Activated naive CD4-positive, alpha-beta T cell treated with anti-CD3 and anti-CD28 coated beads for 36 hours (primary cell): ENCODE measurements at places on chromosomes 2 and 18. TPM values are rescaled to one million over a fixed set of nuclear protein-coding genes. Genes with fewer than 3 reads are reported as not detected.

Gene PROKR1
- not detected for total RNA-seq

Gene CNDP2
- total RNA-seq, result 101 TPM

Gene DOK6
- total RNA-seq, result not detected

Gene MBOAT2
- total RNA-seq, result 4.1 TPM

Gene FAM110C
- not detected for total RNA-seq

Gene LYPD6
- total RNA-seq, result not detected

Gene KCMF1
- total RNA-seq, result 105 TPM

Gene SEPTIN2
- 216 TPM for total RNA-seq

Gene CFAP65
- not detected for total RNA-seq

DNA sequence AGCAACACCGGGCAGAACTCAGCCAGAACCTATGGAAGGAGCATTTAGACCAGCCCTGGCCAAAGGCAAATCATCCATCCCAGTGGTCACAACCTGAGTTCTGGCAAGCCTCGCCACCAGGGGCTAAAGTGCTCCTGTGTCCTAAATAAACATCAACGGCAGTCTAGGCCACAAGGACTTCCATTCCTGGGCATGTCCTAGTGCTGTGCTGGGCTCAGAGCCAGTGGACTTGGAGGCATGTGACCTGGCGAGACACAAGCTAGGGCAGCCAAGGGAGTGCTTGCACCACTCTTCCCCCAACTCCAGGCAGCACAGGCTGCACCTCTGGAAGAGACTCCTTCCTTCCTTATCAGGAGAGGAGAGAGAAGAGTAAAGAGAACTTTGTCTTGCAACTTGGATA is 69.0 kb downstream of the ST6GAL2 start:
- no peak overlapping the region for H3K4me3 ChIP-seq
- DNase-seq, result no peak
- no peaks in the 10 kb centered on the region for H3K36me3 ChIP-seq
- H3K27me3 ChIP-seq, result no peaks in the 10 kb centered on the region

DNA sequence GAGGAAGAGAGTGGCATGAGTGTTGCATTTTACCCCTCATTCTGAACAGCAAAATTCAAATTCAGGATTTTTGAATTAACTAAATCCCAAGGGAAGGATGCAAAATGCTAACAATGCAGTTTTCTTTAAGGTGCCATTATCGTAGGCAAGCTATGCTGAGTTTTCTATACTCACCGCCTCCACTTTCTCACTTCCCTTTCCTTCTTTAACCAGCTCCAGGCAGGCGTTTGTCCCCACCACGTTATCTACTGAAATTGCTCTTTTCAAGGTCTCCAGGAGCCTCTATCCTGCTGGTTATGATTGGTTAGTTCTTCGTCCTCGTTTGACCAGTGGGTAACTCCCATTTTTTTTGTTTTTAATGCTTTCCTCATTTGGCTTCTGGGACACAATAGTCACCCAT is 1.8 kb upstream of the CPO start:
- H3K27me3 ChIP-seq, result no peaks in the 10 kb centered on the region
- H3K4me3 ChIP-seq, result no peak overlapping the region
- H3K36me3 ChIP-seq, result no peaks in the 10 kb centered on the region
- H3K27ac ChIP-seq, result no peak overlapping the region
- H3K4me1 ChIP-seq, result no peaks in the 10 kb centered on the region
- DNase-seq, result no peak

- H3K27ac ChIP-seq, result no peak overlapping the region
- no peaks in the 10 kb centered on the region for H3K36me3 ChIP-seq
- peaks cover 6% of the 10 kb centered on the region for H3K4me1 ChIP-seq
- peaks cover 22% of the 10 kb centered on the region for H3K27me3 ChIP-seq
- no peak overlapping the region for H3K4me3 ChIP-seq
Observed at GRCh38 chr2:72927619-72928550, 10.6 kb downstream of the EMX1 start.

- H3K4me3 ChIP-seq, result no peak overlapping the region
- H3K4me1 ChIP-seq, result no peaks in the 10 kb centered on the region
- H3K27me3 ChIP-seq, result peaks cover 3% of the 10 kb centered on the region
- DNase-seq, result no peak
- no peaks in the 10 kb centered on the region for H3K36me3 ChIP-seq
Observed at GRCh38 chr2:120404274-120404673, 58.3 kb downstream of the INHBB start.

DNA sequence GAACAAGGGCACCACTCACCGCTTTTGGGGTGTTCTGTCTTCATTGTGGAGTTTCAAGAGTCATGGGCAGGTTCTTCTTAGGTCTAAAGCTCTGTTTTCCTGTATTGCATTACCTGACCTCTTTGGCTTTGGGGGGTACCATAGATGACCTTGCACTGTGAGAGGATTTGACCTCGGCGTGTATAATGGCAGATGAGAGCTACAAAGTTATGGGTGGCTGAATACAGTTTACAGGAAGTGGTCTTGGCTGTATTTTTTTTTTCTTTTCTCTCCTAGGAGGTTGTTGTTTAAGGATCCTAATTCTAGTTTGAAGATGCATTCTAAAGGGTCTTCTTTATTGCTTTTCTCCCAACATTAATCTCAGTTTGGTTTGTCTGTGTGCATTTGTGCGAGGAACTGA is 11.5 kb downstream of the GAL3ST2 start:
- peak overlapping the region; percentile 21 for H3K27ac ChIP-seq
- peaks cover 7% of the 10 kb centered on the region for H3K27me3 ChIP-seq
- peaks cover 10% of the 10 kb centered on the region for H3K36me3 ChIP-seq
- peaks cover 21% of the 10 kb centered on the region for H3K4me1 ChIP-seq
- H3K4me3 ChIP-seq, result no peak overlapping the region

DNA sequence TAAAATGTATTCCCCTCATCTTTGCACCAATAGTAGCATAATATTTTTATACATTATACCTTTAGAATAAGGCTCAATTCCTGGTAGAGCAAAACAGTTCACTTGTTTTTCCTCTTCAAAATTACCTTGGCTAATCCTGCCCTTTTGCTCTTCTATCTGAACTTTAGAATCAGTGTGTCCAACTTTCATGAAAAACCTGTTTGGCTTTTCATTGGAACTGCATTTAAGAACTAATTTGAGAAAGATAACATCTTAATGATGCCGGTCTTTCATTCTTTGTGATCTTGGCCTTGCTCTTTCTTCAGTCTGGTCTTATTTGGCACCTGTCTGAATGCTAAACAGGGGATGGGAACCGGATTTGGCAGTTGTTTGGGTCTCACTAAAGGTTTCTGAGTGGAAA is 112.9 kb upstream of the CD302 start:
- H3K27me3 ChIP-seq, result peaks cover 4% of the 10 kb centered on the region
- peaks cover 24% of the 10 kb centered on the region for H3K4me1 ChIP-seq
- H3K36me3 ChIP-seq, result no peaks in the 10 kb centered on the region
- DNase-seq, result no peak
- no peak overlapping the region for H3K4me3 ChIP-seq

- H3K27me3 ChIP-seq, result no peaks in the 10 kb centered on the region
- no peaks in the 10 kb centered on the region for H3K4me1 ChIP-seq
- no peak overlapping the region for H3K4me3 ChIP-seq
- DNase-seq, result no peak
Observed at GRCh38 chr2:49286045-49286444, 131.7 kb upstream of the FSHR start.

DNA sequence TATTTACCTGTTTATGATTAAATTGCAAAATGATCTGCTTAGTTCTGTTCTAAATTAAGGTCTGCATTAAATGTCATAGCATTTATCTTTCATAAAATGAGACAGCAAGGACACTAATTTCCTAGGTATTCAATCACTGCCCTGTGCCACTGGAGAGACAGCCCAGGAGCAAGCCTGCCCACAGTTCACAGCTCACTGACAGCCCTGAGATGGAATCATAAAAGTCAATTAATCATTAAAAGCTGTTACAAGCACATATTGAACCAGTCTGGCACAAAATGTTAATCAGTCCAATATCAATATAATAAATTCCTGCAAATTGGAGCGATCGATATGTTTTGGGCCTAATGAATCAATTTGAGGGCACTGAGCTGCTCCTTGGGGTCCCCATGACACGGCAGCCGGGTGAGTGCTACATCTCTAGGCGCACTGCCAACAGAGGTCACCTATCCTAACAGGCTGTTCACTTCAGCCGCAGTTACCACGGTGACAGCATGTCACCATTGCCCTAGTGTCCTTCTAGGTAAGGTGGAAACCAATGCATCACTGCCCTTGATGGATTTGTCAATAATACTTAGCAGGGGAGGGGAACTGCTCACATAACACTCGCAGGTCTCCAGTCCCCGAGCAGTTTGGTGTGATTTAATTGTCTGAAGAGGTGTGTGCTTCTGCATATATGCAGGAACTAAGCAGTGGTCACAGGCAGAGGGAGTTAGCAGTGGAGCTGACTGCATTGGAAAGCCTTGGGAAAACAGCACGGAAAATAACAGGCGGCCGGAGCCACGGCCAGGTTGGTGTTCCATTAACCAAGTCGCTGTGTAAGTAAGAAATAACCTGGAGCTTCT is 47.3 kb downstream of the POU3F3 start:
- no peaks in the 10 kb centered on the region for H3K4me1 ChIP-seq
- no peak overlapping the region for H3K4me3 ChIP-seq
- H3K27me3 ChIP-seq, result peaks cover 3% of the 10 kb centered on the region
- no peaks in the 10 kb centered on the region for H3K36me3 ChIP-seq

DNA sequence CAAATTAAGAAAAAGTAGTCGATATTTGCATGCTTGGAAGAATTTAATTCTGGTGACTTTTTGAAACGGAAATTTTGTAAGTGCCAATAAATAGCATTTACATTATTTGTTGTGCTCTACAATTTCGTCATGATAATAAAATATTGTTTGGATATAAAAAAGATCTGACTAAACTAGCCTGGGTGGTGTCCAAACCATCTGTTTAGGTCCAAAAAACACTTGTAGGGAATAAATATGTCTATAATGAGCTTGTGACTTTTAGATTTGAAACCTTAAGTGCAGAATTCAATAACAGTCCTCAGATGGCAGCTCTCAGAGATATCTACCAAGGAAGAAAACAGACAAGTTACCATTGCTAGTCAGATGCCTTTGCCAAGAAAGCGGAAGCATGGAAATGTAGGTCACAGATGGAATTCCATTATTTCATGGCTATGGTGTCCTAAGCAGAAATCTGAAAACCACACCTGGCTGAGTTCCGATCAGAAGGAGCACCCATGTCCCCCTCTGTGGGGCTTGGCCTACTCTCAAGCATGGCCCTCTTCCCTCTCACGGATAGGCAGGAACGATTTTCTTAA is 731.1 kb downstream of the RNF144A start:
- H3K27ac ChIP-seq, result no peak overlapping the region
- H3K36me3 ChIP-seq, result peaks cover 5% of the 10 kb centered on the region
- DNase-seq, result no peak
- H3K27me3 ChIP-seq, result no peaks in the 10 kb centered on the region

DNA sequence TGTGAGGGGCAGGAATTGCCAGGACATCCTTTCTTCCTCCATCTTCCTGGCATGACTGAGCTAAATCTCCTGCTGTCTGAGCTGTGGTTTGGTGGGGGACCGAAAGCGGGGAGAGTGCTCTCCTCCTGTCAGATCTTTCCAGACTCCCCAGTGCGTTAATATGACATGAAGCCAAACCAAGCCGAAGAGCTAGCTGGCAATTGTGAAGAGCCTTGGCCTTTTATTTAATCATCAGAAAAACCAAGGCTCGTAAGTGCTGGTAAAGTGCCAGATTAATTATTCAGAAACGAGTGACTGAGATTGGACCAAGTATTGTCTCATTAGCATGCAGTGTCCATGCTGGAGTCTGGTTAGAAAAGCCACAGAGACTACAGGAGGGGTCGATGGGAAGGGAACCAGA is 14.5 kb upstream of the LRPPRC start:
- no peak overlapping the region for H3K4me3 ChIP-seq
- H3K4me1 ChIP-seq, result peaks cover 8% of the 10 kb centered on the region
- DNase-seq, result no peak
- no peaks in the 10 kb centered on the region for H3K36me3 ChIP-seq
- peaks cover 11% of the 10 kb centered on the region for H3K27me3 ChIP-seq
